ENCODE measurements at places on chromosomes 2 and 18.

GRCh38 chr2:37809931-37810570 lies 115.0 kb upstream of the RMDN2 start:
- no peak for DNase-seq

- DNase-seq: no peak
These were observed 1234.6 kb upstream of the CHAC2 start for GRCh38 chr2:52532956-52533355.

DNA sequence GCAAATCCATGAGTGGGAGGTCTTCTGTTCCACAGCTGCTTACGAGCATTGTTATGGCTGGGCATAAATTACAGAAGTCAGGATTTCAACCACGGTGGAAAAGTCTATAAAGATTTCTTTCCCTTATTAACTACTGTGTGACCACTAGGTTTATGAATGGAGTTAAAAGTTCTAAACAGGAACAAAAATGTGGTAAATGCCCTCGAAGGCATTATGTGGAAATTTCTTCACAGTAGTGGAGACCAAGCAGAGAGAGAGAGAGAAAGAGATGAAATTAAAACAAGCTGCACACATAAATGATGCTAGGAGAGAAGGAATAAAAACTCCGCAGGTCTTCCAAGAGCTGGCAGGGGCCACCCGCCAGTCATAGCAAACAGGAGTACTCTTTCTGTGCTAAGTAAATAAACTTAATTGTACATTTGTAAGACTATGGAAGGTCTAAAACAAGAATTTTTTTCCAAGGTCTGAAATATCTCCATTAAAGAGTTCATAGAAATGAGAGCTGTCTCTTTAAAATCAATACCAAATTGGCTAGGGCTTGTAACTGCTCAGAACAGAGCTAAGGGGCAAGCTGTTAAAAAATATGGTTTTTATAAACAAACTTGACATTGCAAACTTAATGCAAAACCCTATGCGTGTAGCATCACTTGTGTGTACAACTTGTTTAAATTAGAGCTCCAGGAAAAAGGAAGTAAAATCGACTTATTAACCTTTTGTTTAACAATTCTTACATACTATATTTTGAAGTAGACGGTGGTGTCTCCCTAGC lies 438.2 kb downstream of the MEIS1 start:
- DNase-seq: no peak

- DNase-seq: no peak
These were observed 60.2 kb upstream of the MAP4K3 start for GRCh38 chr2:39497082-39497801.

DNA sequence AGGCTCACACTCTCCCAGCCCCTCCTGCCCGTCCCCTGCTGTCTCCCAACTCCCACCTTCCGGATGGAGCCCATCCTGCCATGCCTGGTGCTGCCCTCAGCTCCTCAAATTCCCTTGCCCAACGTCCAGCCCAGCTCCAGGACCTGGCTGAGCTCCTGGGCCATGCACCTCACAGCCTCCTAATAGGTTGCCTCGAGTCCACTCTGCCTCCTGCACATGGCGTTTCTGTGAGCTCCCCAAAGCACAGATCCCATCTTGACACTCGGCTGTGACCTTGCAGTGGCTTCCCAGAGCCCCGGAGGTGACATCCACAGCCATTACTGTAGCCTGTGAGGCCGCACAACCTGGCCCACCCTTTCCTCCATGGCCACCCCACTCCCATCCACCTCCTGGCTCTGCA lies 191.9 kb upstream of the SALL3 start:
- DNase-seq: no peak

DNA sequence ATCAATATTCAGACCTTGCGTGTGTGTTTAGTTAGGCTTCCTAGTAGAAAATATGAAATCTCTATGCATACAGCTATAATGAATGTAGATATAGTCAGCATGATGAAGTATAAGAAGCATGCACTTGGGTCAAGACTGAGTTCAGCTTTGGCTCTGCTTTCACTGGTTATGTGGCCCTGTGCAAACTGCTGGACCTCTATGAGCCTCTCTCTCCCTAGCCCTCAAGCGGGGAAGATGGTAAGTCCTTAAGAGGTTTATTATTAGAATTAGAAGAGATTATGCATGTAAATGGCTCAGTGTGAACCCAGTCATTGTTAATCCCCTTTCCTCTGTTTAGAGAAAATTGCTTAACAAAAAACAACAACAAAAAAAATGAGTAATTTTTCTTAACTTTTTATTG lies 178.8 kb upstream of the NXPH2 start:
- DNase-seq: peak; percentile 95

DNA sequence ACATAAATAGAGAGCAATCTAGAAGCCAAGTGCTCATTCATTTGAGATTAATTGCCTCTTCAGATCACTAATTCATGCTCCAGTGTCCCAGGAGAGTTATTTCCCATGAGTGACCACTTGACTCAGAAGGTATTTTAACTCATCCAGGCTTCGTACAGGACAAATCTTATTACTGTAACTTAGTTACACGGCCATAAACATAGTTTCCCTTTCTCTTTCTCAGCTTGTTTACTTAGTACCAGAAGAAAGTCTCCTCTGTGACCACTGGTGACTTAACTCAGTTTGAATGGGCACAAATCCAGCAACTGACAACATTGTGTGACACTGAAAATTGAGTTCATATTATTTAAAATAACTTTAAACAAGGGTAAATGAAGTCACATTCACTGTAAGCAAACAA lies 25.3 kb downstream of the MMADHC start:
- DNase-seq: peak; percentile 66

GRCh38 chr18:10234912-10235660 lies 219.3 kb upstream of the APCDD1 start:
- no peak for DNase-seq

DNA sequence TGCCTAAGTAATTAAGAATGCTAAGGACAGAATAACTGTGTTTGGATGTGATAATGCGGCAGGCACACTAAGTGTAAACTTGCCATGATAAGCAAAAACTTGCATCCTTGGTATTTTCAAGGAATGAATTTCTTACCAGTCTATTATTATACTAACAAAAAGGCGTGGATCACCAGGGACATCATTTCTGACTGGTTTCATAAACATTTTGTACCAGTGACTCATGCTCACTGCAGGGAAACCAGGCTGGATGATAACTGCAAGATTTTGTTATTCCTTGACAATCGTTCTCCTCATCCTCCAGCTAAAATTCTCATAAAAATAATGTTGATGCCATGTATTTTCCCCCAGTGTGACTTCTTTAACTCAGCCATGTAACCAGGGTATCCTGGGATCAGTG lies 289.5 kb downstream of the CDCA7 start:
- DNase-seq: no peak

GRCh38 chr18:55404832-55405465 lies 183.0 kb downstream of the TCF4 start:
- no peak for DNase-seq

DNA sequence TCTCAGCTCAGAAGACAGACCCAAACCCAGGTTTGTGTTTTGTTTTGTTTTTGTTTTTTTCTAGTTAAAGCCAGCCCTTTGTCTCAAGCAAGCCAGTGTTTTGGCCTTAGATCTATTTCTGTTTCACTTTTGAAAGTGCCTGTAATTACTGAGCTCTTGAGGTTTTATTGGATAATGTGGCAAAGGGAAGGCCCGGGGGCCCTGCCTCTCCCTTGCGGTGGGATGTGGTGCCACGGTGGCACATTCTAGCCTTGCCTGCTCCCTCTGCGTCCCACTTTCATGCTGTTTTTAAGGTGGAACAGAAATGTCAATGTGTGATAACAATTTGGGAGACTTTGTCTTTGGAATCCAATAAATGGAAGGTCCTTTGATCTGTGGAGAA lies 2.5 kb downstream of the HPCAL1 start:
- no peak for DNase-seq

Measured in NCI-H82 (cell line).